ENCODE measurements at places on chromosomes 7 and 10.

DNA sequence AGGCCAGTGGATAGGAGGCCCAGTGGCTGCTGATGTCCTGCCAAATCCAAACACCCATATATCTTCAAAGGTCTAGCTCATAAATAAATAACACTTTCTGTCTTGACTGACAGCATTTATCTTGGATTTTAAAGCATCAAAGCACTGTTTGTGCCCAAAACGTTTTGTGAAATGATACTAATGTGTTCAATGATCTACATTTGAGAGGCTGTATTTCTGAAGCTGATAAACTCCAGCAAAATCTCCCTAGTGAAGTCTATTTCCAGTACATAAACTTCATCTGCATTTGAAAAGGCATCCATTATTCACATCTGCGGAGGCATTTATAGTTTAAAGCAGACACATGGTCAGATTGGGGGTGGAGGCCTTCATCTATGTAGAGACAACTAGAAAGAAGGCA is 276.3 kb downstream of the HPSE2 start:
- DNase-seq: no peak

- no peak for DNase-seq
Observed at GRCh38 chr7:151173386-151174245, 6.1 kb upstream of the GBX1 start.

DNA sequence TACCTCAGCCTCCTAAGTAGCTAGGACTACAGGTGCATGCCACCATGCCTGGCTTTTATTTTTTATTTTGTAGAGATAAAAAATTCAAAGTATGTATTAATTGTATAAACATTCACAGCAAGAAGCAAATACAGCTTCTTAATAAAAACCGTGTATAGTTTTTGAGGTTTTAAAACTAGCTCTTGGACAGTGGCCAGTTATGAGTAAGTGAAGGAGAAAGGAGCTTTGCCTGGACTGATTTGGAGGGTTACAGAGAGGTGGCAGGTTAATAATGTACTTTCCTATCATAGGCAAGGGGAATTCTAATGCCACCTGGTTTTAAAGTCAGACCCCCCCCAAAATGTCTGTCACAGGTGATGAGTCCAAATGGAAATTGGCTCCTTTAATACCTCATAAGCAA is 43.4 kb downstream of the ZNRF2 start:
- no peak for DNase-seq

DNA sequence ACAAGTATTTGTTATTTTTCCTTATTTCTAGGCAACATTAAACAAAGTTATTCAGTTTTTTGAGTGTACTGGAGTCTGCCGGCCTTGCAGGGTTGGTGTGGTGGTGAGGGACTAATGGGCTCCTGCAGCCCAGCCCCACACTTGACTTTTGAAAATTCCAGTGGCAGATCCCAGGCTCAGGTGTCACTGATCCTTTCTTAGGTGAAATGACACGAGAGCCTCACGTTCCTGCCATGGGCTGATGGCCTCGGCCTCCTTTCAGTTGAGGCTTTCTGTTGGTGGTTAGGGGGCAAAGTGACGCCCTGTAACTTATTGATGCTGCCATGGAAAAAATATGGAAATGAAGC is 117.9 kb downstream of the NKX6-2 start:
- no peak for DNase-seq

DNA sequence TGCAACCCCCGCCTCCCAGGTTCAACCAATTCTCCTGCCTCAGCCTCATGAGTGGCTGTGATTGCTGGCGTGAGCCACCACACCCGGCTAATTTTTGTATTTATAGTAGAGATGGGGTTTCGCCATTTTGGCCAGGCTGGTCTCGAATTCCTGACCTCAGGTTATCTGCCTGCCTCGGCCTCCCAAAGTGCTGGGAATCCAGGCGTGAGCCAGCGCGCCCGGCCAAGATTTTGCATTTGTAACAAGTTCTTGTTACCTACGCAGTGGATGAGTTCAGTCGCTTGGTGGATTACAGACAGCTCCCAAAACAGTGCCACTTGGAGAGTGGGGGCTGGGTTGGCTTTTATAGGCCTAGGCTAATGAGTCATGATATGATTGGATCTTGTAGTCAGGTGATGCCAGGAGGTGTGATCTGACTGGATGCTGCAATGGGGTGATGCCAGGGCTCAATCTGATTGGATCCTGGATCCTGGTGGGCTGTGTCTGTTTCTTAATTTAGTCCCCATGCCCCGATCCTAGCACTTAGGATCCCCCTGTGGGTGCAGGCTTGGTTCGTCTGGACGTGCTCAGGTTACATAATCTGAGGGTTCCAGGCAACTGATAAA is 20.3 kb downstream of the SBDS start:
- no peak for DNase-seq

- no peak for DNase-seq
Observed at GRCh38 chr10:131162866-131163843, 148.4 kb downstream of the TCERG1L start.

- DNase-seq: no peak
Observed at GRCh38 chr7:99597762-99598501, at the start of gene TMEM225B. Gene TMEM225B, plus strand, starts transcription at chr7:99598267. Its CDS starts 6,122 bp downstream, at chr7:99604389.

DNA sequence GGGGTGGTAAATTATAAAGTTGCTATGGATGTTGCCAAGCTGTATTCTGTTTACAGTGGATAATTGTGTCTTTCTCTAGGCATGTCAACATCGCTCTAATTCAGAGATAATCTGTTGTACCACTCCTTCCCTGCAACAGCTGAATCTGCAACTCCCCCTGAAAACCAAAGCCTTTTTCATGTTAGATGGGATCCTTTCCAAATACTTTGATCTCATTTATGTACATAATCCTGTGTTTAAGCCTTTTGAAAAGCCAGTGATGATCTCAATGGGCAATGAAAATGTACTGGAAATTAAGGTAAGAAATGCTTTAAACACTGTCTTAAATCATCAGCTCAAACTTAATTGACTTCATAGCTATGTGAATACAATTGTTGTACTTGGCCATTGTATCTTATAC is 91.0 kb downstream of the MET start:
- DNase-seq: no peak

- DNase-seq: no peak
Observed at GRCh38 chr10:44801383-44802327, 109.5 kb upstream of the TMEM72 start.

DNA sequence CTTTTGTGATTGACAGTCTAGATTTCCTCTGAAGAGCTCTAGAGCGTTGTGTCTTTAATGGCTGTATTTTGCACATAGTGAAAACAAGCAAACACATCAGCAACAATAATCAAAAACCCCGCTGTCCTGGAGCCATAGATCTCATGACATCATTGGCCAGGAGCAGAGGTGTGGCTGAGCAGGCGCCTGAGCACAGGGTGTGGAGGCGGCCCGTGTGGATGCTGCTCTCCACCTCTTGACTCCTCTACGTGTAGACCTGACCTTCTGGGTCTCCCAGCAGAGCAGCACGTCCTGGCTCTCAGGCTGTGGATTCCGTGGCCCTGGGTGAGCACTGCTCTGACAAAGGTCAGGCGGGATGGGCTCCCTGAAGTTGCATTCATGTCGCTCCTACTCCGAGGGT is 63.0 kb upstream of the INSYN2A start:
- DNase-seq: no peak

- no peak for DNase-seq
Observed at GRCh38 chr7:24455813-24456525, 117.3 kb upstream of the PALS2 start.

DNA sequence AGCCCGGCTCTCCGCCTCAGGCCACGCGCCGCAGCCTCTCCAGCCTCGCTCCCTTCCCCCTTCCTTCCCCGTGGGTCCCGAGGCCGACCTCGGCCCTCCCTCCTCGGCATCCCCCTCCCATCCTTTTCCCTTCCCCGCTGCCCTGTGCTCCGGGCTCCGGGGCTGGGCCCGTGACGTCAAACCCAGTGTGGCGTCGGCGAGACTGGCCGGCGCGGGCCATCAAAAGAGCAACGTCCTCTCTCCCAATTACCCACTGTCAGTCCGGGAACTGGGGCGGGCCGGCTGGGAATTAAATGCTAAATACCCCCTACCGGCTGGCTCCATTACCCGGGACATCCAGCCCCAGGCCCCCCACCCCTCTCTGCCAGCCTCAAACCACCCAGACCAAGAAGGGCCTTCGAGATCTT is 2.6 kb upstream of the GATA3 start:
- DNase-seq: no peak

GRCh38 chr7:3112479-3113134 is 68.9 kb upstream of the CARD11 start:
- no peak for DNase-seq

GRCh38 chr7:93132216-93132615 is 14.4 kb upstream of the SAMD9 start:
- no peak for DNase-seq

DNA sequence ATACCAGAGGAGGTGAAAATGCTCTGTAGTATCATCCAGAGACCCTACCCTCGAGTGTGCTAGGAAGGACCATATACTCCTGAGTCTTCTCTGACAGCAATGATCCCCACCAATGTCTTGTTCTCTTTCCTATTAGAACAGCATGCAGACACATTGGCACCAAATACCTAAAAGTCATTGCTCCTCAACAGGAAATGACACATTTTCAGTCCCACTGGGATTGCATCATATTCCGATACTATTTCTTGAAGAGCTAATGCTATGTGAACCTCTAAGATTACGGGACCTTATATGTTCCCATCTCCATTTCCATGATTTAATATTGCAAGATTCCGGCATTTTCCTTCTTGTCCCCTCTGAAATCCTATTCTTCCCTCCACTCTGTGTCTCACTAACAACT is 177.4 kb downstream of the NRP1 start:
- DNase-seq: no peak

DNA sequence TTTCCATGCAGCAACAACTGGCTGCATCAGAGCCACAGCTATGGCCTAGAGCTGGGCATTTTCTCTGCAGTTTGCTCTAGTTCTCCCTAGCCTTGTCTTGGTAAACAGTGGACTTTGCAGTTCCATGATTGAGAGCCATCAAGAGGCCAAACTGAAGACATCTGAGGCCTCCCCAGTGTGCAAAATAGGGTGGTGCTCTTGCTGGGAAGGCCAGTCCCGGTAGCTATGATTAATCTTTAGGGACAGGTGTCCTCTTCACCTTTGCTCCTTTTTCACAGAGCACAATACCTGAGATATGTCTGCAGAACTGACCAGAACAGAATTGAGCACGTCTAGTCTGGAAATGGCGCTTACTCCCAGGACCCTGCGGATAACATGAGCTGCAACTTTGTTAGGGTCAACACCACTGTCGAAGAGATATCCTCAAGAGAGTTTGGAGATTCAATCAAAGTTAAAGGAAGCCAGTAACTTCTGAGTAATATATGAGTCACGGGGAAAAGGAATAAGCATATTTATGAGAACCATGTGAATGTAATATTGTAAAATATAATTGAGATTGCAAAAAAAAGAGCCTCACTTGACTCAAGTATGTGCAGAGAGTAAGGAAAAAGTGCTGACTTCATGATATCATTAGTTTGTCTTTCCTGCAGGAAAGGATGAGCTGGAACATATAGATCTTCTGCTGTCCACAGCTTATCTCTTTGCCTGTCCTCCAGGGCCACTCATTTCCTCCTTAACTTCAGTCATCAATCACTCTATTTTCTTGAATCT is 76.7 kb downstream of the ANK3 start:
- no peak for DNase-seq
